ENCODE measurements at places on chromosomes 2 and 18. TPM values are rescaled to one million over a fixed set of nuclear protein-coding genes. Genes with fewer than 3 reads are reported as not detected.
A peak's percentile ranks its signal among the peaks of the same experiment; 100 is the strongest.

KCNG3 gene
- 4.3 TPM for total RNA-seq

TTR gene
- 1.0 TPM for total RNA-seq

HOXD12 gene
- 0.13 TPM for total RNA-seq

- no peaks in the 10 kb centered on the region for H3K27me3 ChIP-seq
- H3K36me3 ChIP-seq = no peaks in the 10 kb centered on the region
- DNase-seq = no peak
- no peak overlapping the region for H3K4me3 ChIP-seq
Observed at GRCh38 chr2:42624047-42624446, 55.6 kb downstream of the MTA3 start.

- H3K27me3 ChIP-seq = no peaks in the 10 kb centered on the region
- DNase-seq = no peak
- no peaks in the 10 kb centered on the region for H3K36me3 ChIP-seq
- H3K4me3 ChIP-seq = peak overlapping the region; percentile 88
- H3K27ac ChIP-seq = peak overlapping the region; percentile 91
- peaks cover 50% of the 10 kb centered on the region for H3K4me1 ChIP-seq
Observed at GRCh38 chr2:10303694-10304378, 1.1 kb downstream of the HPCAL1 start.

GRCh38 chr2:189698020-189698887, 23.8 kb downstream of the ANKAR start:
- H3K4me1 ChIP-seq = peaks cover 2% of the 10 kb centered on the region
- H3K36me3 ChIP-seq = no peaks in the 10 kb centered on the region
- no peak for DNase-seq
- no peak overlapping the region for H3K27ac ChIP-seq

GRCh38 chr2:55054106-55054875, 4.0 kb upstream of the RTN4 start:
- no peaks in the 10 kb centered on the region for H3K36me3 ChIP-seq
- H3K27me3 ChIP-seq = no peaks in the 10 kb centered on the region
- H3K4me3 ChIP-seq = no peak overlapping the region
- H3K27ac ChIP-seq = peak overlapping the region; percentile 48
- DNase-seq = no peak
- peaks cover 10% of the 10 kb centered on the region for H3K4me1 ChIP-seq

DNA sequence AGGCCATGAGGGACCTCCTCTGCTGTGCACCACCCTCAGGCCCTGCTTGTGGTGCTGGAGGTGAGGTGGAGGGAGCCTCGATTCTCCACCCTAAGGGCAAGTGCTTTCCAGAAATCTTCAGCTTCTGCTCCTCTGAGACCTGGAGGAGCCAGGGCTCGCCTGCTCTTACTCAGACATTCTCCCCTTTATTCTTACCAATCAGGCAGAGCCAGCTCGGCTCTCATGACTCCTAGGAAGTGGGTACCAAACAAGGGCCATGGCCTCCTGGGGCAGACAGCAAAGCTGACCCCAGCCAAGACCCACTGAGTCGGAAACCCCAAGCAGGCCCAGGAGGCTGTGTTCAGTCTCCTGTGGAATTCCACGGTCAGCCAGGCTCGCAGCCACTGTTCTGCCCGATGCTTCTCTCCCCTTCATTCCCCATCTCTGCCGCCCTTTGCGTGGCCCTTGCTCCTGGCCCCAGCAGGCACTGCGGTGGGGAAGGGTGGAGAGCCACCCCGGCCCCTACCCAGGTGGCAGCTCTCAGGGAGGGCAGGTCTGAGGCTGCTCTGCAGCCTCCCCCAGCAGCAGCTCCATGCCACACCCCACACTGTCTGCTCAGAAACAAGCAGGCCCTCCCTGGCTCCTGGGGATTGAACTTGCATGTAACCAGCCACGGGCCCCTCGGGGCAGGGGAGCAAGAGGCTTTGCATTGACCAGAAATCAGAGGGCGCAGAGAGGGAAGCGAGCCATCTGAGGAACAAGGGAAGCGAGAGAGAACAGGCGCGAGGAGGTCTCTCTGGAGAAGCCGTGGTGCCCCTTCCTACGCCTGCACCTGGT, 24.0 kb downstream of the HS1BP3 start:
- H3K27me3 ChIP-seq = no peaks in the 10 kb centered on the region
- no peak overlapping the region for H3K4me3 ChIP-seq
- H3K4me1 ChIP-seq = no peaks in the 10 kb centered on the region
- no peak overlapping the region for H3K27ac ChIP-seq

DNA sequence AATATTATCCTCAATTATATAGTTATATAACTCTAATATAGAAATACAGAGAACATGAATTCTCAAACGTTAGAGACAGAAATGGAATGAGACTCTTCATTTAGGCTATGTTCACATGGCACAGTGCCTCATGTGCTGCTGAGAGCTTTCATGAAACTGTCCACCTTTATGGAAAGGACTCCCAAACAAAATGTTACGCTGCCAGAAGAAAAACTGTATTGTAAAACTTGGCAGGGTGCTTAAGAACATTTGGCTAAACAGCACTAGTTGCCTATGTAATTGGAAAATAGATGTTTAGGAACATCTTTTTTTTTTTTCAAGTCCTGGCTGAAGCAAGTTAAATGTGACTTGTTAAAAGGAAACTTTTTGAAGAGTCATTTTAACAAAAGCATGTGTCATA, 396.0 kb downstream of the ERBB4 start:
- H3K4me1 ChIP-seq = no peaks in the 10 kb centered on the region
- H3K36me3 ChIP-seq = no peaks in the 10 kb centered on the region
- H3K27me3 ChIP-seq = no peaks in the 10 kb centered on the region
- H3K4me3 ChIP-seq = no peak overlapping the region
- H3K27ac ChIP-seq = no peak overlapping the region
- no peak for DNase-seq

DNA sequence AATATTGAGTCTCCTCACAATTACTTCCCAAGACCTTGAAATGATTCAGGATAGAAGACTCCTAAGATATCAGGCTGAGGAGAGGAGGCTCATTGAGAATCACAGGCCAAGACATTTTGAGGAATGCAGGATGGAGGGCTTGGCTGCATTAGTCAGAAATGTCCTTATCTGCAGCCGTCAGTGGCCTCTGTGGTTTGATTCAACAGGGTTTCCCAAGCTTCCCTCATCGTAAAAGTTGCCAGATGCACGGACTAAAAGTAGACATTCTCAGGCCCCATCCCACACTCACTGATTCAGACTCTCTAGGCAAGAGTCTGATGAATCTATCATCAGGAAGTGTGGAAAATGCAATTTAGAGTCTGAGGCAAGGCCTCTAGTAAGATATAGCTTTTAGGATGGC, 34.0 kb upstream of the TMEM178A start:
- H3K4me1 ChIP-seq = no peaks in the 10 kb centered on the region
- H3K4me3 ChIP-seq = no peak overlapping the region
- H3K27me3 ChIP-seq = no peaks in the 10 kb centered on the region
- no peaks in the 10 kb centered on the region for H3K36me3 ChIP-seq

DNA sequence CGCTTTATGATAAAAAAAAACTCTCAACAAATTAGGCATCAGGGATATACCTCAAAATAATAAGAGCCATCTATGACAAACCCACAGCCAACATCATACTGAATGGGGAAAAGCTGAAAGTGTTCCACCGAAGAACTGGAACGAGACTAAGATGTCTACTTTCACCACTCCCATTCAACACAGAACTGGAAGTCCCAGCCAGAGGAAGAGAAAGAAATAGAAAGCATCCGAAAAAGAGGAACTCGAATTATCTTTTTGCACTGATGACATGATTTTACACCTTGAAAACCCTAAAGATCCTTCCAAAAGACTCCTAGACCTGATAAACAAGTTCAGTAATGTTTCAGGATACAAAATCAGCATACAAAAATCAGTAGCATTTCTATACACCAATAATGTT, 121.6 kb downstream of the ZRANB3 start:
- no peaks in the 10 kb centered on the region for H3K36me3 ChIP-seq
- H3K4me3 ChIP-seq = no peak overlapping the region
- no peak for DNase-seq

DNA sequence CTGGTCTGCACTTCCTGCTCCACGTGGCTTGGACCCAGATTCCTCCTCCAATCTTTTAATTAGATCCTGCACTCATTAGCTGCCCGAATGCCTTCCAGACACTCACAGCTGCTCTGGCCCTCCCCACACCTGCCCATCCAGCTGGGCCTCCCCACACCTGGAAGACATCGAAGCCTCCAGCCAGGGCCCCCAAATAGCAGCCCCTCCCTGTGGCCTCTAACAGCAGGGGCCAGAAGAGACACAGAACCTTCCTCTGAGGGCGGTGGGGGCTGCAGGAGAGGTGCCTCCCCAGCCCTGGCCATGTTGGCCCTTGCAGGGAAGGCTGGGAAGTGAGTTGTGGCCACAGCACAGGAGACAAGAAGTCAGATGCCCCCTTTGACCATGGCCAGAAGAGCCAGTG, 252.8 kb downstream of the DYSF start:
- H3K27ac ChIP-seq = no peak overlapping the region
- H3K36me3 ChIP-seq = no peaks in the 10 kb centered on the region
- H3K4me3 ChIP-seq = no peak overlapping the region
- no peak for DNase-seq
- no peaks in the 10 kb centered on the region for H3K27me3 ChIP-seq

DNA sequence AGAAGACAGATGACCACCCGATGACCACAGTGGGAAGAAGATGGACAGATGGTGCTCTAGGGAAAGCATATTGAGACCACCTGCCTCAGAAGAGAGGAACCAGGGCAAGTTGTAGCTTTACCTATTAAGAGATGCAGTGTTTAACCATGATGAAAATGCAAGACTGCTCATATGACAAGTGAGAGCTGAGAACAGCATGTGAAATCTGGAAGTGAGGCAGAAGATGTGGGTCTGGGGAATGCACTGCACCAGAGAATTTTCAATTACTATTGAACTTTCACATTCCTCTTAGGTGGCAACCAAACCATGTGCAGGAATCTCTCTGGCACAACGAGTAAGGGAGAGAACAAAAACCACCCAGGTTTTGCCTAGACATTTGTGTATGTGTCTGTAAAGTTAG, 184.8 kb upstream of the CRIM1 start:
- no peak overlapping the region for H3K4me3 ChIP-seq
- H3K36me3 ChIP-seq = no peaks in the 10 kb centered on the region
- no peaks in the 10 kb centered on the region for H3K27me3 ChIP-seq
- H3K4me1 ChIP-seq = no peaks in the 10 kb centered on the region
- DNase-seq = no peak

DNA sequence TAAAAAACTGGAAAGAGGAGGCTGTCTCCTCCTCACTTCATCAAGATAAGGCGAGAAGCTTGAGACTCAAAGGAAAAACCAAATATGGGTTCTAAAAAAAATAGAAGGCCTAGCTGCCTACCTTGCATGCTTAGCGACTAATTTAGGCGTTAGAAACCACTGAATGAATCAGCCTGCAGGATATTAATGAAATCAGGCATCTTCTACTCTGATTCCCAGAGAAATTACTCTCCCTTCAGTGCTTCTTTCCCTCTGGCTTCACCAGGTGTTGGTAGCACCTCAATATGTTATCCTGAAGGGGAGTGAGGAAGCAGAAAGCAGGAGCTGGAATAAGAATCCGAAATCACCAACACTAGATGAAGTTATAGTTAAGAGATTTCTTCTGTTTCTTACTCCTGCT, 749.8 kb upstream of the NRXN1 start:
- no peak overlapping the region for H3K27ac ChIP-seq
- no peaks in the 10 kb centered on the region for H3K27me3 ChIP-seq
- no peak overlapping the region for H3K4me3 ChIP-seq
- H3K4me1 ChIP-seq = no peaks in the 10 kb centered on the region
- H3K36me3 ChIP-seq = no peaks in the 10 kb centered on the region

- no peak for DNase-seq
- H3K4me1 ChIP-seq = no peaks in the 10 kb centered on the region
- H3K36me3 ChIP-seq = no peaks in the 10 kb centered on the region
- H3K27ac ChIP-seq = no peak overlapping the region
Observed at GRCh38 chr18:78242254-78242643, 737.4 kb upstream of the SALL3 start.

DNA sequence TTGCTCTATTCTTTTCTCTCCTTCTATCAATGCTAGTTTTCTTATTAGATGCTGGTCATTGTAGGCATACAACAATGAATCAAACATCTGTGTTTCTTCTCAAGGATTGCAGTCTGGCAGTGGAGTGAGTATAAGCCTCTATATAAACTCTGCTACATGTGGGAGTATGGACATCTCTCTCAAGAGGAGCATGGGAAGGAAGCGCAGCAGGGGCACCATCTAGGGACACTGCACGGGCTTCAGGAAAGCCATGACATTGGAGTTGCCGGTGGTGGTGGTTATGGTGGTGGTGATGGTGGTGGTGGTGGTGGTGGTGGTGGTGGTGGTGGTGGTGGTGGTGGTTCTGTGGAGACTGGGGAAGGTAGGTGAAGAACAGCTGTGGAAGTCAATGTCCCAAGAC, 462.6 kb downstream of the RNF144A start:
- H3K36me3 ChIP-seq = no peaks in the 10 kb centered on the region
- DNase-seq = no peak
